WTC11 (cell line): ENCODE measurements at places on chromosomes 13 and 19. TPM values are rescaled to one million over a fixed set of nuclear protein-coding genes. Genes with fewer than 3 reads are reported as not detected.

Gene B3GNT8
- 0.96 to 2.3 TPM (median 1.2 TPM) in 3 replicates for total RNA-seq

Gene HSPB6
- 1.4 to 2.5 TPM (median 1.7 TPM) in 3 replicates for total RNA-seq

Gene ITM2B
- 177 to 186 TPM (median 178 TPM) in 3 replicates for total RNA-seq

Gene DAND5
- total RNA-seq: 0.18 to 0.23 TPM (median 0.22 TPM) in 3 replicates

- H3K4me3 ChIP-seq: no peak overlapping the region
- H3K4me1 ChIP-seq: no peaks in the 10 kb centered on the region
- no peaks in the 10 kb centered on the region for H3K27me3 ChIP-seq
- DNase-seq: no peak
Observed at GRCh38 chr19:18090545-18091216, 3.9 kb upstream of the IL12RB1 start.

- no peak for DNase-seq
- H3K27ac ChIP-seq: no peak overlapping the region
- no peak overlapping the region for H3K4me3 ChIP-seq
- H3K27me3 ChIP-seq: no peaks in the 10 kb centered on the region
- peaks cover 6% of the 10 kb centered on the region; the same call in 1 of the 2 replicates for H3K4me1 ChIP-seq
- no peaks in the 10 kb centered on the region for H3K36me3 ChIP-seq
Observed at GRCh38 chr13:103033999-103034398, 32.2 kb downstream of the SLC10A2 start.

GRCh38 chr13:59991395-59991794 is 172.3 kb downstream of the DIAPH3 start:
- no peak for DNase-seq
- H3K36me3 ChIP-seq: peaks cover 4% of the 10 kb centered on the region
- H3K4me1 ChIP-seq: peaks cover 15% of the 10 kb centered on the region

DNA sequence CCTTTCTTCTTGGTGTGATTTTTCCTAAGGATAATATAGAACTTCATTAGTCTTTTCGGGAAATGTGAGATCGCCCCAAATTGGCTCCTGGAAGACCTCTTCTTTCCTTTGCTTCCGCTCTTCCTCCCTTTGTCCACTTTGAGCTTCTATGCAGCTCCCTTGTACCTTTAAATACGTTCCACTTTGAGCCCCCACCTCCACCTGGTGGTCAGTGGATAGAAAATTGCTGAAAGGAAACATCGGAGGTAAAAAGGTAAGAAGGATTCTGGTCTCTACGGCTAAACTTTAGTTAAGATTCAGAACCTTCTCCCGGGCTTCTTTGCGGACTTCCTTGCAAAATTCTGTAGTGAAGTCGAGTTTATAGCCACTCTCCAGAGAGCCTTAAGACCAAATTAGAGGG is 55.0 kb upstream of the TM9SF2 start:
- peak; percentile 38 for DNase-seq
- no peak overlapping the region for H3K27ac ChIP-seq
- no peaks in the 10 kb centered on the region; the same call in 1 of the 2 replicates for H3K27me3 ChIP-seq
- no peak overlapping the region for H3K4me3 ChIP-seq
- no peaks in the 10 kb centered on the region for H3K36me3 ChIP-seq

DNA sequence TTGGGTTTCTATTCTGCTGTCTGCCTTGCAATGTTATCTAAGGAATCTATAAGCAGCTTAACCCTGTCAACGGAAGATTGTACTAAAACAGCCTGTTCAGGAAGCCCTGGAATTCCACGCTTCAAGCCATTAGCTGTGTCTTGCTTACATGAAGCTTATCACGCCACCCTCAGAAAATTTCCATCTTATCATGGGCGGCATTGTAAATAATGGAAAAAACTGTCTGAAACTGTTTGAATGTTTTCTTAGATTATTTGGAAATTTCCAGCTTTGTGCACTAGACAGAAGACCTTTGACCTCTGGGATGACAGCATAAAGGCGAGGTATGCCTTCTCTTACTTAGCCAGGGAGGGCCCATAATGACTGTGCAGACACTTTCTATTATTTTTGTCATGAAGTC is 319.7 kb downstream of the KCNRG start:
- peaks cover 16% of the 10 kb centered on the region for H3K4me1 ChIP-seq
- no peak for DNase-seq
- no peaks in the 10 kb centered on the region for H3K27me3 ChIP-seq
- H3K36me3 ChIP-seq: no peaks in the 10 kb centered on the region
